Stimulated activated CD4-positive, alpha-beta T cell treated with anti-CD3 and anti-CD28 coated beads, TNF-alpha, amount 100 ng/mL, for 1 hour (primary cell): ENCODE measurements at places on chromosomes 2 and 18.

GRCh38 chr18:7953095-7953958 lies 386.2 kb downstream of the PTPRM start:
- no peak for DNase-seq

DNA sequence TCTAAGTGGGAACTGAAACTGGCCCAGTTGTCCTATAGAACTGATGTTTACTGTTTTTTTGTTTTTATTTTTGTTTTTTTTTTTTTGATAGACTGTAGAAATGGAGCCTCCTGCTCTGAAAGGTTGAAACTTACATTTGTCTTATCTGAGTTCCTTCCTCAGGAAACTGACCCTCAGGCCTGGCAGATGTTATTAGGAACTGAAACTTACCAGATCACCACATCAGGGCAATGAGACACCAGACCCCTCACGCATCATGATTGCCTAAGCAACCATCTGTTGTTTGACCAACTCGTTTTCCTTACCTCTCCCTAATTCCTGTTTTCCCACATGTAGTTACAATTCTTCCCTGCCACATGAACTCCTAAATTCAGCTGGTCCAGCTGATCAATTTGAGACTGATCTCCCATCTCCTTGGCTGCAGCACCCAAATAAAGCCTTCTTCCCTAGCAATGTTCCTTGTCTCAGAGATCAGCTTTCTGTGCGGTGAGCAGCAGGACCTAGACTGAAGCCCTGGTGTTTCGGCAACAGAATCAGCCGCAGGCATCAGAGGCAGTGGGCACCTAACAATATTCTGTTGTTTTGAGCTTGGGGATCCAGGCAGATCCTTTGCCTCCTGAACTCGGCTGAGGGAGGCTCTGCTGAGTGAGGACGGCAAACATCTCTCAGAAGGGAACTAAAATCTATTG lies 96.8 kb downstream of the MSH2 start:
- DNase-seq: no peak

DNA sequence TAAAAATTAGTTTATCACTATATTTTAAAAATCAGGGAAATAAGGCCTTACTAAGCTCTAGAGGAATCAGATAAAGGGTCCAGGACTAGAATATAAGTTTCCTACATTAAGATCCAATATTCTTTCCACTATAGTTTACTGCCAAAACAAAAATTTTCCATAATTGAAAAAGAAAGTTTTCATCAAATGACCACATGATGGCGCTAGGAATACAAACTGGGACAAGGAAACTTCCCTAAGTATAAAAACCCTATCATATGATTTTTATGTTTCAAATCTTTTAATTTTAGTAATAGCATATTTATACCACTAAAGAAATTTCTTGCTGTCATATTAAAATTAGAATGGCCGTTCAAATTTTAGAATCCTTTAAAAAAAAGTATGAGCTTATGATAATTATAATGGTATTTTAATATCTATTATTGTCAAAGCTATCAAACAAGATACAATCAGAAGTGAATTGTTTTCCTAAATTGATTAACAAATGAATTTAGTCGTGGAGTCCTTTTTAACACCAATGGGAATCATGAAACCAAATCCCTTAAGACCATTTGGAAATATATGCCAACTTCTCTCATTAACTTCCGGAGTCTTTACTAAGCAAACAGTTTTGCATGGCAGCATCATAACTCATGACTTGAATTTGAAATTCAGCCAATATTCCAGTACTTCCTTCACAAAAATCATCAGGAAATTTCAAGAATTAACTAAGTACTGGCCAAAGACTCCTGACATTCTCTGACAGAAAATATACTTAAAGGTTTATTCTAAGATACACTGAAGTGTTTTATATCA lies 70.3 kb downstream of the SCN1A start:
- DNase-seq: no peak

GRCh38 chr2:239947729-239948045 lies 77.5 kb downstream of the NDUFA10 start:
- DNase-seq: no peak

DNA sequence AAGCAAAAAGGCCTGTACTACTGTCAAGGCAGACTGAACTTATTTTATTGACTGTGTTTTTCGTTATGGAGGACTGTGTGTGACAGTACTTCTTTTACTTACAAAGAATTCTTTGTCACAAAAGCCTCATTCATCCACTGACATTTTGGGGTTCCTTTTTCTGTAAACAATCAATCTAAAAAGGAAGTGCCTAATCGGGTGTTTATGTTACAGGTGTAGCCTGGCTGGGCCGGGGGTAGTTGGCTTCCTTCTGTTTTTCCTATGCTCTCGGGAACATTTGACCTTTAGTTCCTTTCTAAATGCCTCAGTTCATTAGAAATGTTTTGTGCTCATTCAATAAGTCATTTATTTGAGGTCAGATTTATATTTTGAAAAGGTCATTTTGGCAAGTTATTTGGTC lies 8.3 kb downstream of the ZCCHC2 start:
- no peak for DNase-seq

- no peak for DNase-seq
These were observed 30.3 kb downstream of the ALMS1 start for GRCh38 chr2:73415906-73416305.

- DNase-seq: no peak
These were observed 4.6 kb downstream of the WIPF1 start for GRCh38 chr2:174593041-174593440.

DNA sequence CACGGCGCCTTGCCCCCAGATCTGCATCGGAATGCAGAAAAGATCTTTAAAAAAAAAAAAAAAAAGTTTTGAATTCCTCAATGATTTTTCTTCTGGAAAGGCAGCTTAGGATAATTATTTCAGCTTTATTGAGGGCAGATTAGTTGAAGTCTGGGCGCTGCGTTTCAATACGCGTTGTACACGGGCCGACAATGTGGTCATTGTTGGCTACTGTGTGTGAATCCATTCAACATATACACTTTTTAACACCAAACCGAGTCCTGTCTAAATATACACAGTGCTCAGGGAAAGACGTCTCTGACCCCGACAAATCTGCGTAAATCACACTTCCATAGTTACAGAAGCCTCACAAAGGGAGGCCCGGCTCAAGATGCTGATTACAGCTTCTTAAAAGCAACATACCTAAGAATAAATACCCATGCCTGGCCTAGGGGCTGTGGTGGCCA lies 1.4 kb upstream of the SIX3 start:
- no peak for DNase-seq

GRCh38 chr2:148577845-148578492 lies 66.6 kb upstream of the EPC2 start:
- DNase-seq: no peak
